ENCODE measurements at places on chromosomes 13 and 19. TPM values are rescaled to one million over a fixed set of nuclear protein-coding genes. Genes with fewer than 3 reads are reported as not detected.

Gene CD33
- total RNA-seq, result not detected

Gene ZNF813
- total RNA-seq, result 3.5 TPM

Gene CDC37
- 189 TPM for total RNA-seq

Gene GAPDHS
- 0.17 TPM for total RNA-seq

Gene EFNB2
- total RNA-seq, result 3.9 TPM

Gene GSX1
- not detected for total RNA-seq

Gene ADGRE1
- not detected for total RNA-seq

Gene GFY
- not detected for total RNA-seq

Gene KLK12
- total RNA-seq, result not detected

Gene TRAPPC6A
- 8.3 TPM for total RNA-seq

Gene CAPN12
- total RNA-seq, result 0.15 TPM

Gene ZNF780B
- total RNA-seq, result 14.9 TPM

Gene FCHO1
- 0.29 TPM for total RNA-seq

Gene GPR183
- total RNA-seq, result not detected

Gene CRLF1
- 9.5 TPM for total RNA-seq

Gene MLLT1
- total RNA-seq, result 10.9 TPM

Gene TSEN34
- total RNA-seq, result 86.1 TPM

Gene UBE2L5
- total RNA-seq, result 0.17 TPM

Gene ZNF433
- total RNA-seq, result 6.1 TPM

Gene RYR1
- under 0.01 TPM for total RNA-seq

Gene VSTM2B
- not detected for total RNA-seq

Gene CDC42EP5
- 51.9 TPM for total RNA-seq

Gene IFI30
- 17.2 TPM for total RNA-seq

Gene PLVAP
- total RNA-seq, result not detected

Gene FCGBP
- total RNA-seq, result 1.2 TPM

Gene CERS4
- total RNA-seq, result 16.7 TPM

Gene SLITRK6
- total RNA-seq, result 0.83 TPM

Gene PSG11
- not detected for total RNA-seq

Gene ARGLU1
- 35.7 TPM for total RNA-seq

Gene PSG3
- total RNA-seq, result not detected

Gene ZNF175
- total RNA-seq, result 8.7 TPM

Gene ZNF878
- total RNA-seq, result not detected

Gene NR2F6
- total RNA-seq, result 34.8 TPM

Gene CGB3
- total RNA-seq, result not detected

Gene TJP3
- not detected for total RNA-seq

Gene MISP3
- 0.15 TPM for total RNA-seq

Gene CD37
- total RNA-seq, result not detected

Gene TRPC4
- total RNA-seq, result 0.15 TPM

Gene KLF5
- 0.50 TPM for total RNA-seq

Measured in smooth muscle cell of trachea (primary cell).